GM12878 (cell line): ENCODE measurements at places on chromosomes 1 and 21.

GRCh38 chr21:29218749-29219148 lies 80.0 kb upstream of the BACH1 start:
- no peak for DNase-seq

GRCh38 chr1:207992677-207993236 lies 81.8 kb upstream of the CD34 start:
- DNase-seq, result no peak

DNA sequence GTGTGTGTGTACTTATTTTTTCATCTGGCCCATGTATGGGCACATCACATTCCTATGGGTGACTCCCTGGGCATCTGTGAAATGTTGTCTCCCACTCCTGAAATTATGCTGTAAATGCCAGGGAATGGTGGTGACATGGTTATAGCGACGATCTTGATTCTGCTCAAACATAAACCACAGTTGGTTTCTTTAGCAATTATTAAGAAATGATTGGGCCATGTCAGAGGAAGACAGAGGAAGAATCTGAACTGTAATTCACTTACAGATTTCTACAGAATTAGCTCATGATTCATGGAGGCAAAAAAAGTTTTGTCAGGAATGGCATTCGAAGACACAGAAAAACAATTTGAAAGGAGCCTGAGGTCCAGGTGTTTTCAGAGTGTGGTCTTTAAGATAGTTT lies 25.8 kb upstream of the KCNE1 start:
- DNase-seq, result no peak

DNA sequence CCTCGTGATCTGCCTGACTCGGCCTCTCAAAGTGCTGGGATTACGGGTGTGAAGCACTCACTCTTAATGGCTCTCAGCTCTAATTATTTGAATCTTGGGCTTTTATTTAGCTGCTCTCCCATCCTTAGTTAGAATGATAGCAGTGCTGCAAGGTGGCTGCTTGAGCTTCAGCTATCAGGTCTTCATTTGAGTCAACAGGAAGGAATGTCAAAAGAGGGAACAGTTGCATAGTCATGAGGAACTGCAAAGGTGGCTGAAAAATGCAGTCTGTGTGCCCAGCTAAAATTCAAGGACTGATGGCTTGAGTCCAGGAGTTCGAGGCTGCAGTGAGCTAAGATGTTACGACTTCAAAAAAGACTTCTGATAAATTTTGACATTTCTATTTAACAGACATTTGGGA lies 55.6 kb downstream of the UCK2 start:
- DNase-seq, result no peak

GRCh38 chr1:43830802-43831201 lies 102.8 kb upstream of the ARTN start:
- no peak for DNase-seq
